ENCODE measurements at places on chromosomes 12 and 14. TPM values are rescaled to one million over a fixed set of nuclear protein-coding genes. Genes with fewer than 3 reads are reported as not detected.

The MORN3 gene
- not detected for total RNA-seq

DNA sequence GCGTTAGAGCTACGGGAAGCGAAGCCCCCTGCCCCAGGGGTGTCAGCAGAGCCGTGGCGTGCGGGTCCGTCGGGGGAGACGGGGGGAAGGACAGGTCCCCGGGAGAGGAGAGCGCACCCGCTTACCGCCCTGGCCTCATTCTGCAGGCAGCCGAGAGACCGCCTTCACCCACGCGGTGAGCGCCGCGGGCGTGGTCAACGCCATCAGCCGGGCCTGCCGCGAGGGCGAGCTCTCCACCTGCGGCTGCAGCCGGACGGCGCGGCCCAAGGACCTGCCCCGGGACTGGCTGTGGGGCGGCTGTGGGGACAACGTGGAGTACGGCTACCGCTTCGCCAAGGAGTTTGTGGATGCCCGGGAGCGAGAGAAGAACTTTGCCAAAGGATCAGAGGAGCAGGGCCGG, 10.5 kb downstream of the WNT5B start:
- DNase-seq = no peak

DNA sequence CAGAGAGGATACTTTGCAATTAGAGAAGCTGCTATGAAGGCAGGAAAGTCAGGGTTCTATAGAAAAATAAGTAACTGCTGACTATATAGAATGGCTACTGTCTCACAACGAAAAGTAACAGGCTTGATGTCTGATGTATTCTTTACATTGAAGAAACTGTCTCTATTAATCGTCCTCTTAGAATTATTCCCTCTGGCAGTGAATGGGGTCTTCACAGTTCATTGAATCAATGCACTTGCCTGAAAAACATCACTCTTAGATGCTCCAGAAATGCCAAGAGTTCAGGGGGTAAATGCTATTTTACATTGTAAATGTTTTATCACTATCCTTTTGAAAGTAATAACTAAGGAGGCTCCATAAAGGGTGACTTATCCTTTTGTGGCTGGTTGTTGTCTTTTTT, 37.7 kb upstream of the CRACR2A start:
- DNase-seq = no peak

The CCDC175 gene
- not detected for total RNA-seq

DNA sequence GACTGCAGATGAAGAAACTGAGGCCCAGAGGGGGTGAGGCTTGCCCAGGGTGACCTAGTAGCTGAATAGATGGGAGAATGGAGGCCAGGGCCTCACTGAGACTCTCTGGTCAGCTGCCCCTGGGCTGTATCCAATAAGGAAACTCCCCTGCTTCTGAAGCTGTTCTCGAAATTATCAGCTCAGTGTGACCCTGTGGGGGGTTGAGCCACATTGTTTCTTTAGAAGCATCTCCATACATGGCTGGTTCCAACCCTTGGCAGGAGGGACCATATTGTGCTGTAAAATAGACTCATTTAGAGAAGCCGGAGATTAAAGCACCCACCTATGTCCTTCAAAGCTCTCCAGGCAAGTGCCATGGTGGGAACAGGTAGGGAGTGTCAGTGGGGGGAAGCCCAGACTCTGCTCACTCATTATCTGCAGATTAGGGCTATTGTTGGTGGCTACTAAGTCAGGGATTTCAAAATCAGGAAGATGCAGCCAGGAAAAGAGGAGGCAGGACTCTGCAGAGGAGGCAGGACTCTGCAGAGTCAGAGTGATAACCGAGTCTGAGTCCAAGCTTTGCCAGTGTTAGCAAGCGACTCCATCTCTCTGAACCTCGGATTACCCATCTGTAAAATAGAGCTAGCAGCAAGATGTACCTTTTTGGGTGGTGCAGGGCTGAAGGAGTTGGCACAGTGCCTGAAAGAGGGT, 3.5 kb downstream of the SERPINA5 start:
- no peak for DNase-seq

DNA sequence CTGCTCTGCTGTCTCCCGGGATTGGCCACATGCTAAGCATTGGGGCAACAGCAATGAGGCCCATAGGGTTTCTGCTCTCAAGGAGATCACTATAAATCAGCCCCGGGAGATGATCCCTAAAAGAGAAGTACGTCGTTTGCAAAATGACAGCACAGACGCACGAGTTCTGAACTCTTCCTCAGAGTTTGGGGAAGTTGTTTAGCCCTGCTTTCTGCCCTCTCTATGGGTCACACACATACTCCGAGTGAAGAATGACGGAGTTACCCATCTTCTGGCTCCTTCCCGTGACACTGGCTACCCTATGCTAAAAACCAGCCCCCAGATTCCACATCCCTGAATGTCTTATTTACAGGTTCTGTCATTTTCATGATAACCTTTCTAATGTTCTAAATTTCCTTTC, 258.0 kb upstream of the PLEKHG7 start:
- no peak for DNase-seq

- peak; percentile 31 for DNase-seq
These were observed 91.9 kb downstream of the SYNE3 start for GRCh38 chr14:95424529-95424928.

DNA sequence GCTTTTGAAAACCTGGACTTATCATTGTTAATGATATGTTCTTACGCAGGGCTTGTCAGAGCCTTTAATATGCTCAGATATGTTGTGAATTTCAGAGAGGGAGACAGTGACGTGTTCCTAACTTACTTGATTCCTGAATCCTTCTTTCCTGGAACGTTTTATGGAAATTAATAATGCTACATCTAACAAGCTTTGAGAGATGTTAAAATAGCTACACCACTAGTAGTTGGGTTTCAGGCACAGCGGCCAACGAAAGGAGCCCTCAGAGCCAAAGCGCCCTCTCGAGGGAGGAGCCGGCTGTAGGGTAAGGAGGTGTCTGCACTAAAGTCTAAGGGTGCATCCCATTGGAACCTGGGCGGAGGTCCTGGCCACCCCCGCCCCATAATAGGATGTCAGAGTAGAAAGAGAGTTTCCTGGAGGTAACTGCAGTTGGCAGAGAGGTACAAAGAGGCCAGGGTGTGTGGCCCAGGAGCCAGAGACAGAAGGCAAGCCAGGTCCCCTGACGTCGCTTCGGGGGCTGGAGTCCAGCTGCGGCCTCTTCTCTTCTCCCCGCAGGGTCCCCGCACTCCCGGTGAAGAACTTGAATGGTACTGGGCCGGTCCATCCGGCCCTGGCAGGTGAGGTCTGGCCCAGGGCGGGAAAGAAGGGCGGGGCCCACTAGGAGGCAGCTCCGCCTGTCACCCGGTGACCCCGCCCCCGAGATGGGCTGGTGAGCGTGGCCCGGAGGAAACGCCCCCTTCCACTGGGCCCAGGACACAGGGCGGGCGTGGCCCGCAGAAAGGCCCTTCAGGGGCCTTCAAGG, 36.3 kb downstream of the DTX1 start:
- peak; percentile 22 for DNase-seq

The MUCL1 gene
- total RNA-seq = not detected

DNA sequence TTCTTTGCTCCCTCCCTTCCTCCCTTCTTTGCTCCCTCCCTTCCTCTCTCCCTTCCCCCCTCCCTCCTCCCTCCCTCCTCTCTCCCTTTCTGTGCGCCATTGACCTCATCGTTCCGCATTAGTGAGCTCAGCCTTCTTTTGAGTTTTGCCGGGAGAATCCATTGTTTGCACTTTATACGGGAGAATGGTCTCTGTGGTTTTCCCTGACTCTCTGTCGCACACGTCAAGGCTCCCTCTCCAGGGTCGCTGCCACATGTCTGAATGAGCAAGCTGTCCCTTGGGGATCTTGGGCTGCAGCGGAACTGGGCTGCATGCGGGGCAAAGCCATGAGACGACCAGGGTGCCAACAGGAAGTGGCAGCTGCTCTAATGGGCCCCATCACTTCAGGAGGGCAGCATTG, 118.5 kb downstream of the GLT1D1 start:
- no peak for DNase-seq

DNA sequence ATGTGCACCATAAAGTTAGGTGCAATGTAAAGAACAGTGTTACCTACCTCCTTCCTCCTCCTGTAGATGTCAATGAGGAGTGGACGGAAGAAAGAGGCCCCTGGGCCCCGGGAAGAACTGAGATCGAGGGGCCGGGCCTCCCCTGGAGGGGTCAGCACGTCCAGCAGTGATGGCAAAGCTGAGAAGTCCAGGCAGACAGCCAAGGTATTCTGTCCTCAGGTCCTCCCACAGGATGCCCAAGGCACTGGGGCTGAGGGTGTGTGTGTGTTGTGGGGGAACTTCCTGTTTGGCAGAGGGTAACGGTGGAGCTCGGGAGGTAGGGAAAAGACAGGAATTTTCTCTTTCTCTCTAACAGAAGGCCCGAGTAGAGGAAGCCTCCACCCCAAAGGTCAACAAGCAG, 6.4 kb downstream of the ATN1 start:
- peak; percentile 42 for DNase-seq

The MSI1 gene
- not detected for total RNA-seq

GRCh38 chr12:91490667-91491311, 308.2 kb upstream of the DCN start:
- DNase-seq = no peak

All from GM23248 (cell line).